Stimulated activated CD8-positive, alpha-beta memory T cell treated with anti-CD3 and anti-CD28 coated beads, Interleukin-7, amount 100 ng/mL, for 1 hour (primary cell): ENCODE measurements at places on chromosomes 5 and 9.

DNA sequence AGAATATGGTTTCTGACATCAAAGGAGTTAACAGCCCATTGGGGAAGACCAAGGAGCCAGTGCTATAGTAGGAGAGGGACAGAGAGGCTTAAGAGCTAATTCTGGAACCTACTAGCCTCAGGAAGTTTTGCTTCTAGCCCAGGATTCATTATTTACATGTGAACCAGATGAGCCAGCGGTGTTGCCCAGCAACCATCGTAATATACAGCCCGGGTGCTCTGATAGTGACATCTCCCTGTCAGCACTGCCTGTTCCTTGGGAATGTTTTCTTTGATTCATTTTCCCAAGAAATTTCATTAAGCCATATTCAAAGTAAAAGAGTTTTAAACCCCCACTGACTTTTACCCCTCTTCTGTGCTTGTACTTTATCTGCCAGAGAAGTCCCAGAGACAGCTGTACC lies 217.4 kb upstream of the ADAMTSL1 start:
- no peak for DNase-seq

DNA sequence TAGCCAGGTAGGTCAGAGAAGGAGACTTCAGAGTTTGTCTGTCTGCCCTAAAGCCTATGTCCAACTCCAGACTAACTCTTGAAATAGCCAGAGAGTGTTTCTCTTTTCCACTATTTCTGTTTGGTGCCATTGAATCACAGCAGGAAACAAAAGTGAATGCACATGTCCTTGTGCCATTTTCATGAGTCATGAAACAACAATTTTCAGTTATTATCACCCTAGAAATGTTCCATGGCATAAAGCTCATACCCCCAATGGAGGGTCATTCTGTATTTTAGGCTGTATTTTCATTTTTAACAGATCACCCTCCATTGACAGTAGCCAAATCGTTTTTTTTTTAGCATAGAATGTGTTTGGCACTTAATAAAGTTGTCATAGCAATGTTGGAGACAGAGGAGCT lies 124.7 kb downstream of the PAPPA start:
- DNase-seq, result no peak

DNA sequence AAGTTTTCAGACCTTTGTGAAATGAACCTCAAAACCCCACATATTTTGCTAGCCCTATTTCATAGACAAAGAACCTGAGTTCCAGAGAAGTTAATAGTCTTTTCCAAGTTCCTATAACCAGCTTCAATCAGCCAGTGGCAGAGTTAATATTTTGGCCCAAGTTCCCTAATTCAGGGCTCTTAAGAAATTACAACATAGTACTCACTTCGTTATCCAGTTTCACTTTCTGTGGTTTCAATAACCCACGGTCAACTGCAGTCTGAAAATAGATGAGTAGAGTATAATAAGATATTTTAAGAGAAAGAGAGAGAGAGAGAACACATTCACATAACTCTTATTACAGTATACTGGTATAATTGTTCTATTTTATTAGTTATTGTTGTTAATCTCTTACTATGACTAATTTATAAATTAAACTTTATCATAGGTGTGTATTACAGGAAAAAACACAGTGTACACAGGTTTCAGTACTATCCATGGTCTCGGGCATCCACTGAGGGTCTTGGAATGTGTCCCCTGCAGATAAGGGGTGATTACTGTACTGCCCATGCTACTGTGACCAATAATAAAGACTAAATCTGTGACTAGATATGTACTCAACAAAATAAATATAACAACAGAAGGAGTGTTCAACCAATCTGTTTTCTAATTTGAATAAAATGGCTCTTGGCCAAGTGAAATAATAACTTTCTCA lies 9.3 kb upstream of the MYOT start:
- no peak for DNase-seq

DNA sequence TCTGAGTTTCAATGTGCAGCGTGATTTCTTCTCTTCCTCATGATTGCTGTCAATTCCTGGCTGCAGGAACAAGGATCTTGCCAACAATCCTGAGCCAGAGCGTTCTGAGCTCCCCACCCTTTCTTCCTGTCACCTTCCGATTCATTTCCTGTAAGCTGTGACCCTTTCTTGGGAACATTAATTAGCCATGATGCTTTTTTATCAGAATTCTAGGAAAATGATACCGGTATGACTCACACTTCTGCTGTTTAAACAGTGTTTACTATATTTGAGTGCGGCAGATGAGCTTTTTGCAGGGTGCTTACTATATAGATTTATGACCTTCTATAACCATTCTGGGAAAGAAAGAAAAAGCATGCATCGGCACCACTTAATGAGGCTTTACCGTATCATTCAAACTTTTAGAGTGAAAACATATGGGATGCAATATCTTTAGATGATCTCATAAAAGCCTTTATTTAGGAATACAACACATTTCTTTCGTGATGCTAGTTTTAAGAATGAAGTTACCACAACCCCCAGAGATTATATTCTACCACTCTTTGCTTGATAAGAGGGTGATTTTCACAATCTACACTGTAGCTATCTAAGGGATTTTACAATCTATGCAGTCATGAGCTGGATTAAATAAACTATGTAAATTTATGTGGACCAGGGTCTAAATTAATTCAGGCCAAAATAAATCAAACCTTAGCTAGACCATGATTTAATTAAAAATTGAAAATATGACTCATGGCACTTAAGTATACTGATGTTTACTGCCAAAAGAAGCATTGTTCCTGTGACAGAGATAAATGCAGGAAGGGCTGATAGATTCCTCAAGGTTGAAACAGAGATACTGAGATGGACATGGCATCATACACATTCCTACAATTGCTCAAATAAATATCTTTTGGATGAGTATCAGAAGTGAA lies 38.0 kb upstream of the OSMR start:
- no peak for DNase-seq

- DNase-seq, result no peak
Observed at GRCh38 chr9:89743216-89743572, 138.4 kb downstream of the GADD45G start.

GRCh38 chr5:14263699-14264098 lies 120.6 kb downstream of the TRIO start:
- DNase-seq, result no peak

DNA sequence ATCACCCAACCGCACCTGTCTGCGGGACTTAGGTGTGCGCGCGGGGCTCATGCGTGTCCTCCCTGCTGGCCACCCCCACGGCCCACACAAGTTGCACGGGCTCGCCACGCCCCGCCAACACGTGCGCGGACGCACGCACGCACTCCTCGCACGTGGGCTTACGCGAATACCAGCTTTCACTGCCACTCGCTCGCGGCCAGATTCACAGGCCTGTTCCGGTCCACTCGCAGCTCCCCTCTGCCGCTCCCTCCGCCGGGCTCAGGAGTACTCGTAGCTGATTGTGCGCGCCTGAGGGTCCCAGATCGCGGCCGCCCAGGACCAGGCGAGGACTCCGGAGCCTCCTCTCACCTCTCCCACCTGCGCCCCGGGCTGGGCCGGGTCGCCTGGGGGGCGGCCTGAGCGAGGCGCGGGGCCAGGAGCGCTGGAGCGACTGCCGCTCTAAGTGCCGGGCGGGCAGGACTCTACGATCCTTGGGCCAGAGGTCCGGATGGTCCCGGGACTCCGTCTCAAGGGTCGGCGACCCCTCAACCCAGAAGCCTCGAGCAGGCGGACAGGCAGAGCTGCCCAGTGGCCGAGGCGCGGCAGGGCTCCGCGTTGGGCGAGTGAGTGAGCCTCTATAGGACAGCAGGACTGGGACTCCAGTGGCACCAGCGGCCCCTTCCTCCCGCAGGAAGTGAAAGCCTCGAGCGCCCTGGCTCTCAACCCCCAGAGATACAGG lies 3.4 kb downstream of the PCDHGC5 start:
- no peak for DNase-seq

- DNase-seq, result no peak
Observed at GRCh38 chr9:108668191-108668937, 187.4 kb downstream of the ACTL7B start.

DNA sequence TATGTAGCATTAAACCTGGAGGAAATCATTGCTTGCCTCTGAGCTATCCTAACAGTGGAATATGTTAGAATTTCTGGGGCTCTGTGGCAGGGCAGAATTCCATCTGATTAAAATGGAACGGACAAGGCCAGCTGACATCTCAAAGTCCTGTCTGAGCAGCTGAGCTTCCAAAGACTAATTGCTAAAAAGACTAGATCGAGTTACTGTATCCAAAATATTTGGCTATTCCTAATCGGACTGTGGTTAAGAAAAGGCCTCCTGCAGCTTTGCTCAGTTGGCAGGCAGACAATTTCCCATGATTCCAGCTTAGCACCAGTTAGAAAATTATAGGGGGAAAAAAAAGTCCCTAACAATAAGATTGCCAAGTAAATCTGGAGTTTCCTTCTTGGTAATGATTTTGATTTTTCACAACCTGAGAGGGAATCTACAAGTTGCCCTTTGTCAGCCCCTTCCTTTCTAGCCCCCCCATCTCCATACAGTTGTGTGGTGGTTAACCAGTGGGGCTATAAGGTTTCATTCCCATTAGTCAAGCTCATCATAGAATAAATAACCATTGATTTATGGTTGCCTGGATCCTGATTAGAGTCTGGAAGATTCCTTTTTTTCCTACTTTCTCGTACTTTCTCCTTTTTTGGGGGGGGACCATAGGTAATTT lies 26.4 kb downstream of the PTGR1 start:
- DNase-seq, result no peak

GRCh38 chr5:88824892-88825583 lies 57.9 kb downstream of the MEF2C start:
- DNase-seq, result no peak

- no peak for DNase-seq
Observed at GRCh38 chr5:56460681-56461191, 227.6 kb upstream of the ANKRD55 start.

- no peak for DNase-seq
Observed at GRCh38 chr9:37969130-37969529, 65.2 kb upstream of the SLC25A51 start.

DNA sequence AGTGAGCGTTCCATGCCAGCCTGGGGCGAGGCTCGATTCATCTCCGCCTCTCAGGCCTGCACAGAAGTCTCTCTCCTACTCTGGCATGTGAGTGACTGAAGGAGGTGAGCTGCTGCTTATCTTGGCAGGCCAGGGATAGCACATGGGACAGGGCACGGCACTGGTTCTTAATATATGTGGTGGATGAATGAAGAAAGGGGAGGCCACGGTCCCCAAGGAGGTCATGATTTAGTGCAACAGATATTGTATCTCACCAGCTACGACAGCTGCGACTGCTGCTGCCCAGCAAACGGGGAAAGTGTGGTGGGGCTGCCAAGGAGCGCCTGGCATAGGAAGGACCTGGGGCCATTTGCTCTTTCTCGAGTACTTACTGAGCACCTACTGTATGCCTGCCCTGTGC lies 19.3 kb upstream of the MAPK9 start:
- DNase-seq, result no peak

DNA sequence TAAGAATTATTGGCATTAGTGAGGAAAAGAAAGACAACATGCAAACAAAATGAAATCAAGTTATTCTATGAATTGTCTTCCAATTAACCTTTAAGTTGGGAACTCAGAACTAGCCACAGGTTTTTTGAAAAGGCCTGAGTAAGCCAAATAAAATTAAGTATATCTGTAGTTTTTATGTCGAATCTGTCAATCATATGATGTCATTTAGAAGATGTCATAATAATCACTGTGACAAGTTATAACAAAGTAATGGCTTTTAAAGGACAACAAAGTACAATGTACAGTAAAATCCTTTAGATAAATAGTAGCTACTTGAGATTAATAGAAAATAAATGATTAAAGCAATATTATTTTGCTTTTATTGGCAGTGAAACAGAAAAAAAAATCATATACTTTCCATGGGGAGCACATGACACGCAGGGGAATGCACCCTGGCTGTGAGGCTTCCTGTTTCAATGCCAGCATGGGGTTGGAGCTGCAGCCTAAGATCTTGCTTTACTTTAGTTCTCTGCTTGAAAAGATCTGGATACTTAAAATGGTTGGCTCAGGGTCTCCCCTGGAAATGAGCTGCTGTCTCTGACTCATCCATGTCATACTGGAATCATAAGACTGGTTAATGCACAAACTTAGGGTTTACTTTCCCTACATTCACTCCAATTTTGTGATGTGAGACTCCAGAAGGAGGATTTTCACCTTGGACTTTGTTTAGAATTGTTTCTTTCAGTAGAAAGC lies 284.3 kb downstream of the TAF11L14 start:
- DNase-seq, result no peak

DNA sequence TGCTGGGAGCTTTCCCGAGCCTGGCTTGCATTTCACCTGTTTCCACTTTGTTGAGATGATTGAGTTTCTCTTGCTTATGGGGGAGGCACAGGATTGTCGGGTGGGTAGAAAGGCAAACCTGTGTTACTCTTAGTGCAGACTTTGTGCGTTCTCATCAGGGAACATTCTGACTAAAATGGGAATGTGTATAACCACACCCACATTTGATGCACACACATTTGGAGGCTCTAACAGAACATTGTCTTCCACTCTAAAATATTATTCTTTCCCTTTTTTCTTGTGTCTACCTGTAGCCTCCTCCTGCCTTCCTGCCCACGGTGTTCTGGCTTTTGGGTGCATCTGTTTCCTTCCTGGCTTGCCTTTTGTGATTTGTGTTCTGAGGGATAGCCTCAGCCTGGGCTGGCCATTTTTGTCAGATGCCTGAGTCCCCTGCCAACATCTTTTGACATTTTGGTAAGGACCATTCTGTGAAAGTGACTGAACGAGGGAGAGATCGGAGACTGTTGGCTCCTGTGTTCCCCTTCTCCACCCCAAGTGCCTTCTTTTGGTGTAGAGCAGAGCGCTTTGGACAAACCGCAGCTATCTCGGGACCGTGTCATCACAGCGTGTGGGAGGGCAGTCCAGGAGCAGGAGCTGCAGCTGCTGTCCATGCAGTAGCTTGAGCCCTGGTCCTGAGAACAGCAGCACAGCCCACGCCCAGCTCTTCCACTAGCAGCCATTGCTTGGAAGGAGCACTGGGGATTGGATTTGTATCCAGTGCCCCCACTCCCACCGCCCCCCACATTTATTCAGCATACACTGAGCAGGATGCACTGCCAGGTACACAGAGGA lies 101.4 kb downstream of the ARHGAP26 start:
- DNase-seq, result no peak

GRCh38 chr5:66281294-66281693 lies 137.2 kb downstream of the SREK1 start:
- no peak for DNase-seq

GRCh38 chr5:15850939-15851341 lies 328.7 kb downstream of the MARCHF11 start:
- DNase-seq, result no peak

DNA sequence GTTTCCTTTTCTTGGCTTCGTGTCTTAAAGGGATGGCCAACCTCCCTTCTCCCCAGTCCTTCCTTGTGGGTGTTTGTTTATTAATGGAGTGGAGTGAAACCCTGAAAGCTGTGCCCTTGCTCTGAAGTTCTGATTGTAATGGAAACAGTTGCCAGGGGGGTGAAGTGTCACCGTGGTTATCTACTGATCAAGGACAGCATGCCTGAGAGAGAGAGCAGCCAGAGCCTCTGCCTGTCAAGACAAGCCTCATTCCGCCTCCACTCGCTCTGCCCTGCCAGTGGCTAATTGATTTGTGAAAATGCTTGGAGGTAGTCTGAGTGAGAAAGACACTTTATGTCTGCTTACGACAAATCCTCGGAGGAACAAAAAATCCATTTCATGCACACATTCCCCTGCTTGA lies 143.7 kb upstream of the SLC30A5 start:
- no peak for DNase-seq
